ENCODE measurements at places on chromosomes 16 and 17.
A peak's percentile ranks its signal among the peaks of the same experiment; 100 is the strongest.

DNA sequence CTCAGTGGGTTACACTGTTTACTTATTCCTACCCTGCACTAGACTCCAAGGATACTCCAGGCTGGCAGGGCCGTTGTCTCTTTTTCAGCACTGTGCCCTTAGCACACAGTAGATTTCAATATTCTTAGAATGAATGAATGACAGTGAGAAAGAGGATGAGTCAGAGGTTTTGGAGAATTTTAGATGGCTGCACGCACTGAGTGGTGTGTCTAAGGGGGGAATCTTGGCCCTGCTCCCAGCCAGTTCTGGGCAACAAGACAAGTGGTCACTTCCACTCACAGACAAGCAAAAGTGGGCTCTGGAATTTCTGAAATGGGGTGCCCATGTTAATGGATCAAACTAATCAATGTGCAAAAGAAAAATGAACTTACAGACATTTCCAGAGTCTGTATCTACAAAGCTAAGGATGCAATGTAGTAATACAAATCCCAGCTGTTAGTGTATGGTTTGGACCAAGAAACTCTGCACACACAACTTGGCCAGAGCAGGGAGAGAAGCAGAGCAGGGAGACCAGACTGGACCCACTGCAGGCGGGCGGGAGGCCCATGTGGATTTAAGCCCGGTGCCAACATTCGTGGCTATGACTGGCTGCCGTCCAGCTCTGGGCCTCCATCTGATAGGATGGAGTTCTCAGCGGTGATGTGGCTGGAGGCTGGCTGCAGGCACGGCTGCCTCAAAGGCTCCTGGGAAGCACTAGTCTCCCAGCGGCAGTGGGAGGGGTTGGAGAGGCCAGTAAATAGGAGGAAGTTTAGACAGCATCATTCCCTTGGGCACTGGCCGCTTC, 95.6 kb upstream of the CDYL2 start:
- no peak for DNase-seq

GRCh38 chr16:50563989-50564388, 15.8 kb downstream of the NKD1 start:
- DNase-seq, result no peak

- no peak for DNase-seq
These were observed 5.5 kb upstream of the ERAL1 start for GRCh38 chr17:28849281-28849680.

- no peak for DNase-seq
These were observed 89.4 kb downstream of the KIF2B start for GRCh38 chr17:53912117-53912516.

DNA sequence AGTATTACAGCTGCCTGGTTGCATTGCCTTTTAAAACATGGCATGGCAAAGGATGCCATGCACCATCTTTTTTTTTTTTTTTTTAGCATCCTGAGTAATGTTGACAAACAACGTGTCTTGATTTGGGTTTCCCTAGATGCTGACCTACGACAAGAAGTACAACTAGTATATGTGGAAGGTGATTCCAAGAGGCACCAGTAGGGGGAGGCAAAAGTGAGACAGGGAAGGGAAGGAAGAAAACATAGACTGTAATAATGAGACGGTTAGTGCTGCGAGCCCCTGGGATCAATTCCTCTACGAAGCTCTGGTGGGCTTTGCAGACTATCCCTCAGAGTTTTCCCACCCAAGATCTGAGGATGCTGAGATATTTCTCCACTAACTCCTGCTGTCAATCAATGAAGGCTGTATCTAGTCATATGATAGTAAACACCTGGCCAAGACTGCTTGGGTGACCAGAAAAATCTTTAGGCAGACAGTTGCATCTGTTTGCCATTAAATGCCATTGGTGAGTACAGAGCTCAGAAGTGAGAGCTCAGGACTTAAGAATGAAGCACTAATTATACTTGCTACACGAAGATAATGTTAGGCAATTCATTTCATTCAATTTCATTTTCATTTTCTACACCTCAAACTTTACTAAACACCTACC, 458.6 kb upstream of the GOT2 start:
- no peak for DNase-seq

GRCh38 chr16:48356633-48357376, 28.4 kb downstream of the SIAH1 start:
- DNase-seq, result no peak

- DNase-seq, result no peak
These were observed 42.1 kb downstream of the ITGAM start for GRCh38 chr16:31301708-31302400.

DNA sequence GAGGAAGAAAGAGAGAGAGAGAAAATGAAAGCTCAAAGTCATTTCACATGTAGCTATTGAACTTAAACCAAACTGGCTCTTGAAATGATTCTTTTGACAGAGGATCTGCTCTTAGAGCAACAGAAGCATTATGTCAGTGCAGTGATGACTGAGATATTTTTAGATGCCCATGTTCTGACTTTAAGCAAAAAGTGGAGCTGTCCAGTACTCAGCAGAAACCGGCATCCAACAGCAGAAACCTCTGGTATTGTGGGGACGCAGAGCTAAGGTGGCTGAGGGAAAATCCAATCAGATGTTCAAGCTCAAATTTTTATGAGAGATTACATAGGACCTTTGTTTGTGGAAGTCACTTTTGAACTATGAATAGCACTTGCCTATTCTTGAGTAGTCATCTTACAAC, 69.8 kb upstream of the ANKFN1 start:
- DNase-seq, result no peak

- DNase-seq, result no peak
These were observed 41.1 kb upstream of the C16orf82 start for GRCh38 chr16:27025581-27025980.

DNA sequence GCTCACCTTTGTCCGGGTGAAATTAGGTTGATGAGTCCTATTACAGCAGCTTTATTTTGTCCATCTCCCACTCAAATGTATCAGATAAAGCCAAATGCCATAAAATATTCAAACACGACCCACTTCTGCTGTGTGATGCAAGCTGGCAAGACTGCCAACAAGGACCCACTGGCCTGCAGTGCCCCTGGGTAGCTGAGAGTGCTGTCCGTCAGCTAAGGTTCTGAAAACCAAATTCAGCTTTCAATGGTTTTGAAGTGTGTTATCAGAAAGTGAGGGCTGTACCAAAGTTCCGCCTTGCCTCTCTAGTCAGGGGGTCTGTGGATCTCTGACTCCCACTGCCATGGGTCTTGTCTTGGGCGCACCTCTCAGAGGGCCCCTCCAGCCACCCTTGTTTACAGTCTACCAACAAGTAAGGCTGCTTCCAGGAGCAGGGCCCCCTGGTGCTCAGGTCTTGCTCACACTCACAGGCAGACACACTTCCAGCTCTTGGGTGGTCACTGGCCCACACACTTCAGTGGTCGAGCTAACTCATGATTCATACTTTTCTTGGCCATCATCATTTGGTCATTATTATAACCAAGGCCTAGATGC, 10.5 kb upstream of the CCDC182 start:
- no peak for DNase-seq

- no peak for DNase-seq
These were observed 211.7 kb downstream of the ZFHX3 start for GRCh38 chr16:72836181-72836580.

DNA sequence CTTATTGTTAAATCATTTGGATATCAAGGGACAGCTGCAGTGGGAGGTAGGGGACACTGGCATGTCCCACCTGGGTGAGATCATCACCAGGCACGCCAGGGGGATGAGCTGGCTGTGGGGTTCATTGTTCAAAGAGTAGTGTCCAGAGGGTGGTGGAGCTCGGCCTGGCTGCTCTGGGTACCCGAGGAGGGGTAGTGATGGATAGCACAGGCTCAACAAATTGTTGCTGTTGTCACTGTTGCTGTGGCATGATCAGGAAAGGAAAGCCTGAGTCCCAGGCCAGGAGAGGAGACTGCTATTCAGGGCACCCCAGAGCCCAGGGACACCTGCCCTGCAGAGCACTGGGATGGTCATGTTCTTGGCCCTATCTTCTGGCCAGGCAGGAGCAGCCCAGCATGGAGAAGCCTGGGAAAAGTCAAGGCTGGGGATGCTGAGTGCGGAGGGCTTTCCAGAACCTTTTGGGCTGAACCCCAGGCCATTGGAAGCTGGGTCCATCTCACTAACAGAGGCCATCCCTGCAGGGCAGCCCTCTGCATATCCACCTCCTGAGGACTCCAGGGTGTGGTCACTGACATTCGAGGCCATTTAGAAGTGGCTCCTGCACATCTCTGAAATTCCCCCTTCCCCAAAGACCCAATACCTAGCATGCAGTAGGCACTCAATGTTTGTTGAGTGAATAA, 12.1 kb downstream of the BEAN1 start:
- DNase-seq, result no peak

- DNase-seq, result no peak
These were observed 14.2 kb downstream of the NSMCE1 start for GRCh38 chr16:27254262-27254811.

DNA sequence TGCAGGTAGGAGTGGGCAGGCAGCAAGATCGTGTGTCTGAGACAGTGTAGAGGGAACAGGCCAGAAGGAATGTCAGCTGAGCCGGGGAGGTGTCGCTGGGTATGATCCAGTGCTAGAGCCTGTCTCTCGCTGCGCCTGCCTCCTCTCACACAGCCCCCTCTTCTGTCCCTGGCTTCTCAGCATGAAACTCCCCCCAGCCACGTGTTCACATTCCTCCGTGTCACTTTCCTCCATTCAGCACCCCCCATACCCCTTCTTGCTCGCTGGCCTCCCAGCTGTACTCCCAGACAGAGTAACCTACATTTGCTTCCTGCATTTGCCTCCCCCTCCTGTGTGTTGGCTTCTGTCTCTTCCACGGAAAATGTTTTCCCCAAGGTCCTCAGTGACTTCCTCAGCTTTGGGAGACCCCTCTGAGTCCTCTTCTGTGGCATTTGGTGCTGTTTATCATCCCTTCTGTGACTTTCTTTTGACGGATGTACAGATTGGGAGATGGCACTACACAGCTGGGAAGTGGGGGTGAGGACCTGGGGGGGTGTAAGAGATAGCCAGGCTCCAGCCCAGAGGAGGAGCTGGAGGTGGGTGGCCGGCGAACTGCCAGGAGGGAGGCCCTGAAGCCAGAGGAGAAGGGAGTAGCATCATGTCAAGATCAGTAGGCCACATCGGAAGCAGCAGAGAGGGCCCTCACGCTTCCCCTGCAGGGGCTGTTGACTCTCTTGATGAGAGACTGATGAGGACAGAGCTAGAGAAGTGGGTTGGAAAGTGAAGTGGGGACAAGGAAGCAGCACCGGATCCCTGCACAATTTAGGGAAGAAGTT, 19.2 kb downstream of the SGF29 start:
- no peak for DNase-seq

GRCh38 chr17:63698886-63699637, 863 bp downstream of the LIMD2 start:
- DNase-seq, result peak; percentile 93

- DNase-seq, result no peak
These were observed 7.0 kb upstream of the ZFHX3 start for GRCh38 chr16:73054813-73055482.

DNA sequence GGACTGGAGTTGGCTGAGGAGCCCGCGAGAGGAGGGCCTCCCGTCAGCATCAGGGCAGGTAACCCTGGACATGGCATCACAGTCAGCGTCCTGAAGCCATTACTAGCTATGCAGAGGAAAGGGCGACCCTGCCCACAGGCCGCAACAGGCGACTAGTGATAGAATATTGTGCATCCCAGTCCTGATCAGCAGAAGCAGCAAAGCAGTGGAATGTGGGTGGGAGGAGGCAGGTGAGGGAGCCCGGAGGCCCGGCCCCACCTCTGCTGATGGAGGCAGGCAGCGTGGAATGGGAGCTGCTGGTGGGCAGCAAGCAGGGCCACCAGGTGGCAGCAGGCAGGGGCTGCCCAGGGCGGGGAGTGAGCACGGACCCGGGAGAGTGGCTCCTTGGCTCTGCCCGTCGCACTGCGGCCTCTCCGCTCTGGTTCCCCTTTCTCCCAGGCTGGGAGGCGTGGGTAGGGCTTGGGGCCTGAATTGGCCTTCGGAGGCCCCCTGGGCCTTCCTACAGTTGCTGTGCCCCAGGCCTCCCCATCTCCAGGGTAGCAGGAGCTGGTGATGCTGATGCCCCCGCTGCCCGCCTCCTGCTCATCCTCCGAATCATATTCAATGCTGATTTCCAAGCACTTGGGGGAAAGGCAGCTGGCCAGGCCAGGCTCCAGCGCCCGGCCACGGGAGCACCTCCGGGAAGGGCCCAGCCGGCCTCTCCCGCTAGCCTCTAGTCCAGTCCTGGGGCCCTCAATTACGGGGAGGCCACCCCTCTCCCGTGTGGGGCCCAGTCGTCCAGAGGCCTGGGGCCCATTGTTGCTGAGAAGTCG, 20.2 kb downstream of the TSPOAP1 start:
- no peak for DNase-seq

DNA sequence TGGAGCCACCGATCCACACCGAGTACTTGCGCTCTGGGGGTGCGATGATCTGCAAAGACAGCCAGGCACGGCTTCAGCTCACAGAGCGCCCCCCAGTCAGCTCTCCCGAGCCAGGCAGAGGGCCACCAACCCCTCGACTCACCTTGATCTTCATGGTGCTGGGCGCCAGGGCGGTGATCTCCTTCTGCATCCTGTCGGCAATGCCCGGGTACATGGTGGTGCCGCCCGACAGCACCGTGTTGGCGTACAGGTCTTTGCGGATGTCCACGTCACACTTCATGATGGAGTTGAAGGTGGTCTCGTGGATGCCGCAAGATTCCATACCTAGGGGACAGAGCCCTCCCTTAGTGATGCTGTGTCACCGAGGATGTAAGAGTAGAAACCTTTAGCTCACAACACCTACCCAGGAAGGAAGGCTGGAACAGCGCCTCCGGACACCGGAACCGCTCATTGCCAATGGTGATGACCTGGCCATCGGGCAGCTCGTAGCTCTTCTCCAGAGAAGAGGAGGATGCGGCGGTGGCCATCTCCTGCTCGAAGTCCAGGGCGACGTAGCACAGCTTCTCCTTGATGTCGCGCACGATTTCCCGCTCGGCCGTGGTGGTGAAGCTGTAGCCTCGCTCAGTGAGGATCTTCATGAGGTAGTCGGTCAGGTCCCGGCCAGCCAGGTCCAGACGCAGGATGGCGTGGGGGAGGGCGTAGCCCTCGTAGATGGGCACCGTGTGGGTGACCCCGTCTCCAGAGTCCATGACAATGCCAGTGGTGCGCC, 1.6 kb downstream of the ACTG1 start:
- DNase-seq, result peak; percentile 54

DNA sequence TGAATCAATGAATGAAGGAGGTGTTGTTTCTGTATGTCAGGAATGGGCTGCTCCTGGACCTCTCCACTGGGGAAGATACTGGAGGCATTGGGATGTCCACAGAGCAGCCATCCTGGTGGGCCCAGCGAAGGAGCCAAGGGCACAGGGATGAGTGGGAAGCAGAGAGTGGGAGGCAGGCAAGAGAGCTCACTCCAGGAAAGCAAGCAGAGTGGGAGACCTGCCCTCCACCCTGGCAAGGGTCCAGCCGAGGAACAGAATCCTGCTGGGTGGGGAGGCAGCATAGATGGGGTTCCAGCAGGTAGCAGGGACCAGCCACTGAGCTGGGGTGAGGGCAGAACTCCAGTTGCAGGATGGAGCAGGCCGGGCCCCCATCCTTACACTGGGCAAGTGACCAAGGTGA, 71.9 kb upstream of the AMZ2 start:
- DNase-seq, result no peak

GRCh38 chr17:73072219-73072962, 20.1 kb downstream of the SLC39A11 start:
- DNase-seq, result no peak

- no peak for DNase-seq
These were observed 45.2 kb upstream of the SMPD3 start for GRCh38 chr16:68493412-68494070.
